Activated T-helper 17 cell treated with anti-CD3 and anti-CD28 coated beads, Interleukin-2, amount 50 U/mL, for 72 hours (primary cell): ENCODE measurements at places on chromosomes 3 and 15. TPM values are rescaled to one million over a fixed set of nuclear protein-coding genes. Genes with fewer than 3 reads are reported as not detected.

GRCh38 chr3:46858456-46858855 is 4.8 kb downstream of the MYL3 start:
- ATAC-seq, result no peak

Gene GPR176
- total RNA-seq, result 0.24 TPM

DNA sequence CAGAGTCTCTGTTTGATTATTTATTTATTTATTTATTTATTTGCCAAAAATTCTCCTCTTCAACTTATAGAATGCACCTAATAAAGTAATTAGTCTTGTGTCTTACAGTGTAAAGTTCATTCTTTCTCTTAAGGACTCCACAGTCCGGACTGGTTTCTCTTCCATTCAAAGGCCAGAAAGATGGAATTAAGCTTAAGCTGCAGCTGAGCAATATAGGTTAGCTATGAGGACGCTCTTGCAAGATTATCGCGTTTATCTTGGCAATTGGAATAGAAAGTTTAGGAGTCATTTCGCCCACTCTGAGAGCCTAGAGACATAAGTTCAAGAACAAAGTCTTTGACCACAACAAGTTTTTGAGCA is 15.0 kb downstream of the TAGLN3 start:
- peak; percentile 16 for ATAC-seq

GRCh38 chr15:25062551-25063430 is 108.0 kb downstream of the SNRPN start:
- no peak for ATAC-seq

- ATAC-seq, result no peak
These were observed 33.1 kb downstream of the KLF13 start for GRCh38 chr15:31359702-31360111.

- ATAC-seq, result no peak
These were observed 245.4 kb downstream of the ULK4 start for GRCh38 chr3:41716471-41716870.

DNA sequence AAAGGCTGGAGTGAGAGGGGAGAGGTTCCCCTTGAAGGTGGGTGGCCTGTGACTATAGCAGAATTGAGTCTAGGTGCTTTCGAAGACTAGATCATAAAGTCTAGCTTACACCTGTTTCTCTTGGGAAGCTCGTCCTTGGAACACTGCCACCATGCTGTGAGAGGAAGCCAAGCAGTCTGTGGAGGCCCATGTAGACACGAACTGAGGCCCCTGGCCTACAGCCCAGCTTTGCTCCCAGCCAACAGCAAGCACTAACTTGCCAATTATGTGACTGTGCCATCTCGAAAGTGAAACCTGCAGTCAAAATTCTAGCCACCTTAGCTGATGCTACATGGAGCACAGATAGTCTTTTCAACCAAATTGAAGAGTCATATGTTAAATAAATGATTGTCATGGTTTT is 190.5 kb upstream of the NECTIN3 start:
- ATAC-seq, result no peak

DNA sequence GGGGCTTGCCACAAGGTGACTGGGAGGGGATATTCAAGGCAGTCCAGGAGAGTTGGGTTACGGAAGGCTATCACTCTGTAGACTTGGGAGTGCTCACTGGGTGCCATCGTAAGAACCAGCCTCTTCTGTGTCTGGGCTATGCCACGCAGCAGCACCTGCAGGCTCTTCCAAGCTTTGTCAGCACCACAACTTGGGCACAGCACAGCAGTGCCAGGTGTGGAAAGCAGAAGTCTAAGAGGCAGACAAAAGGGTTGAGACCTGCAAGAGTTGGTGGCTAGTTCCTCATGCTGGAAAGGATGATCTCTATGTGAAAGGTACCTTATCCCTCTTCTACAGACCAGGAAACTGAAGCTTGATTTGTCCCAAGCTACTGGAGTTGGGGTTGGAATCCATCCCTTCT is 15.8 kb downstream of the CX3CR1 start:
- no peak for ATAC-seq

GRCh38 chr3:58924578-58924977 is 125.2 kb downstream of the CFAP20DC start:
- ATAC-seq, result no peak

- ATAC-seq, result peak; percentile 82
These were observed 296.8 kb downstream of the DOCK3 start for GRCh38 chr3:50971487-50971924.

DNA sequence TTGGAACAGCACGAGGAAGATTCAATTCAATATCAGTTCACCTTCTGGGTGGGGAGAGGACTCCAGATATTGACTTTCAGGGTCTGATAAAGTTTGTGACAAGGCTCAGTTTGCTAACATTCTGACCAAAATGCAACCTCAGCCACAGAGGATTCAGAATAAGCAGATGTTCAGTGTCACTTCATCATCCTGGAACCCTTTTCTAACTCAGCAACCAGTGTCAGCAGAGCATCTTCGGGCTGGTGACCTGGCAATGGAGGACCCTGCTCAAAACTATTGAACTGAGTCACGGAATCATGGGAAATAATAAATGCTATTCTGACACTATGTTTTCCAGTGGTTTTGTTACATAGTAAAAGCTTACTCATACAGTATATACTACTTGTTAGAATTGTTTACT is 433.4 kb upstream of the CFAP20DC start:
- ATAC-seq, result peak; percentile 47

Gene FES
- total RNA-seq, result 122 TPM

- ATAC-seq, result no peak
These were observed 185.2 kb upstream of the GADL1 start for GRCh38 chr3:31079689-31080088.

Gene MEX3B
- total RNA-seq, result 1.4 TPM

DNA sequence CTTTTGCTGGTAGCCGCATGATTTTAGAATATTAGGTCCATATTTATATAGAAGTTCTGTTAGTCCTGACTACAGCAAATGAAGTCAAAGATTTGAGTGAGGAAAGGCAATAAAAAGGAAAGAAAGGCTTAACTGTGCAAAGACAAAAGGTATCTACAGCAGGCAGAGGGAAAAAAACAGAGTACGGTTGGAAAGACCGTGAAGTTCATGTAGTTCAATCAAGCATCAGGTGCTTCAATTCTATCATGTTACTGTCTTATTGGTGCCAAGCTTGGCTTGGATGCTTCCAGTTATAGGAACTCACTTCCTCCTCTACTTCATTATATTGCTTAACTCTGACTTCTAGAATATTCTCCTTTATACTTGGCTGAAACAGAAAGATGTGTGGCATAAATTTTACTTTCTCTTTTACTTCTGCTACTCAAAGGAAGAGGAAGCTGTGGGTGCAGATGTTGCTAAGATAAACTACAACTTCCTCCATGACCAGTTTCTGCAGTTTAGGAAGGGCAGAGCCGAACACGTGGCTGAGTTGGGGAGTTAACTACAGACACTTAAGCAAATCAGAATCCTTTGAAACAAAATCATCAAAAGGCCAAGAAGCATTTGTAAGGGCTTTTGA is 72.6 kb upstream of the ZBED2 start:
- peak; percentile 89 for ATAC-seq
